ENCODE measurements at places on chromosomes 11 and 22. TPM values are rescaled to one million over a fixed set of nuclear protein-coding genes. Genes with fewer than 3 reads are reported as not detected.
A peak's percentile ranks its signal among the peaks of the same experiment; 100 is the strongest.

- DNase-seq = no peak
Measured at GRCh38 chr22:39297490-39298240, 21.8 kb downstream of the RPL3 start.

GRCh38 chr11:30521297-30522071, 64.7 kb downstream of the MPPED2 start:
- DNase-seq = no peak

GRCh38 chr11:110061296-110061695, 31.9 kb upstream of the ZC3H12C start:
- DNase-seq = no peak

DNA sequence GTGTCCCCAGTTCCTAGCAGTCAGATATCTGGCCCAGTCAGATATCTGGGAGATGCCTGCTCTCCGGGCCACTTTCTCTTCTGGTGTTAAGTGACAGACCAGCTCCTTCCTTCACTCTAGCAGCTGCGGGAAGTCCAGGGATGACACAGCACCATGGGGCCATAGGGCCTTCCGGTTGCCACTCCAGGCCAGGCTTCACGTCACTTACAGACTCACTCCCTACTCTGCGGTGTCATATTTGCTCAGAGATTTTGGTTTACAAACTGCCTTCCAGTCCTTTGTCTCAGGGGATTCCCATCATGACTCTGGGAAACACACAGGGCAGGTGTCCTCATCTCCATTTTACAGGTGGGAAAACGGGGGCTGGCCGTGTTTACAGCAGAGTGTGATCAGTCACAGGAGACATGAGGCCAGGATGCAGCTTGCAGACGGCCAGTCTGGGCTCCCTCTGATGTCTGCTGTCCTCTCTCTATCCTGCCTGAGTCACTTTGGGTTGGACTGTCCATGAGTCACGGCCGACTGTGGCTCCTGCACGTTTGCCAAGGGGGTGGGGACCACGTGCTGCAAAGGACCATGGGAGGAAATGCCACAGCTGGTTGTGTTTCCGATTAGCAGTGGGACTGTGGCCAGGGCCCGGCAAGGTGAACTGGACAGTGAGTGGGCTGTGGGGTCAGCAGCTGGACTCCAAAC, 8.2 kb upstream of the TBC1D22A start:
- no peak for DNase-seq

GRCh38 chr11:662689-663274, 25.7 kb downstream of the DRD4 start:
- no peak for DNase-seq

- no peak for DNase-seq
Measured at GRCh38 chr11:12216041-12216451, 105.7 kb downstream of the MICAL2 start.

GRCh38 chr11:14578541-14578956, 58.4 kb upstream of the PSMA1 start:
- DNase-seq = peak; percentile 65

GRCh38 chr22:24992946-24993345, 40.4 kb downstream of the KIAA1671 start:
- DNase-seq = no peak

- DNase-seq = no peak
Measured at GRCh38 chr11:12280838-12281565, 96.4 kb upstream of the PARVA start.

DNA sequence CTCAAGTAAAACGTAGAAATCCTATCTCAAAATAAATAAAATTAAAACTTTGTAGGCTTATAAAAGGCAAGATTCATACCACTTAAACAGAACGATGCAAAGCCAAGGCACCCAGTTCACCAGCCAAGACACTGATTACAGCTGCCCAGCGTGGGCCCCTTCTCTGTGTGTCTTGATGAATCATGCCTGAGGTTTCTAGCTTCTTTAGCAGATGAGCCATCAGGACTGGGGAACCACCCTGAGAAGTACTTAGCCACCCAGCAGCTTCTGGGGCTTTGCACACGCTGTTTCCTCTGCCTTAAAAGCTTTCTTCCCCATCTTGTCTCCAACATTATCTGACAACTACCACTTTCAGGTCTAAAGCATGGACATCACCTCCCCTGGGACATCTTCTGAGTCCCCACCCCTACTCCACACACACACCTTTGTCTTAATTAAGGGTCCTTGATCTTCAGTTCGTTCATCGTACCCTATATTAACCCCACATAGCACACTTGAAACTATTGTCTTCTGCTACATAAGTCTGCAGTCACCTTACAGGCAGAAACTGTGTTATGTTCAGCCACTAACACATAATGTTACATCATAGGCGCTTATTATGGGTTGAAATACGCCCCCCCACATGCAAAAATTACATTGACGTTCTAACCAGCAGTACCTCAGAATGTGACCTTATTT, 8.7 kb upstream of the LAYN start:
- DNase-seq = peak; percentile 8

GRCh38 chr11:28133146-28133545, 25.0 kb downstream of the METTL15 start:
- no peak for DNase-seq

The SYCE3 gene
- polyA plus RNA-seq = not detected

The PATE4 gene
- not detected for polyA plus RNA-seq

The SIK2 gene
- 4.1 TPM for polyA plus RNA-seq

The OSM gene
- polyA plus RNA-seq = 0.79 TPM

Measured in GM12878 (cell line).